ENCODE measurements at places on chromosomes 11 and 22.

GRCh38 chr11:110606415-110606814 is 105.8 kb downstream of the ARHGAP20 start:
- no peak for DNase-seq

DNA sequence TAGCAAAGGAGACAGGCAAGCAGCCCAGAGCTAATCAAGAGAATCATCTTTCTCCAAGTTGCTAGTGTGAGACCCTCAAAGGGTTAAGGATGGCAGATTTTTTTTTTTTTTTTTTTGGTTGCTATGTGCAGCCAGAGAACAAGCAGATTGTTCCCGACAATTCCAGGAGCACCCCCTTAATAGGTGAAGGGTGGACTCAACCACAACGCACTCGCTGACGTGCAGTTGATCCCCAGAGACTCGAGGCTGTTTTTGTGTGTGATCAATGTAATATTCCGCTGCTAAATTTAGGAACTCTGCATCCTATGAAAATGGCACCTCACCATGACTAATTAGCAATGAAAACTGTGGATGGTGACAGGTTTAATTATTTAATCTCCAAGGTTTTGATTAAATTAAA is 789.0 kb downstream of the KCNA4 start:
- DNase-seq, result no peak

DNA sequence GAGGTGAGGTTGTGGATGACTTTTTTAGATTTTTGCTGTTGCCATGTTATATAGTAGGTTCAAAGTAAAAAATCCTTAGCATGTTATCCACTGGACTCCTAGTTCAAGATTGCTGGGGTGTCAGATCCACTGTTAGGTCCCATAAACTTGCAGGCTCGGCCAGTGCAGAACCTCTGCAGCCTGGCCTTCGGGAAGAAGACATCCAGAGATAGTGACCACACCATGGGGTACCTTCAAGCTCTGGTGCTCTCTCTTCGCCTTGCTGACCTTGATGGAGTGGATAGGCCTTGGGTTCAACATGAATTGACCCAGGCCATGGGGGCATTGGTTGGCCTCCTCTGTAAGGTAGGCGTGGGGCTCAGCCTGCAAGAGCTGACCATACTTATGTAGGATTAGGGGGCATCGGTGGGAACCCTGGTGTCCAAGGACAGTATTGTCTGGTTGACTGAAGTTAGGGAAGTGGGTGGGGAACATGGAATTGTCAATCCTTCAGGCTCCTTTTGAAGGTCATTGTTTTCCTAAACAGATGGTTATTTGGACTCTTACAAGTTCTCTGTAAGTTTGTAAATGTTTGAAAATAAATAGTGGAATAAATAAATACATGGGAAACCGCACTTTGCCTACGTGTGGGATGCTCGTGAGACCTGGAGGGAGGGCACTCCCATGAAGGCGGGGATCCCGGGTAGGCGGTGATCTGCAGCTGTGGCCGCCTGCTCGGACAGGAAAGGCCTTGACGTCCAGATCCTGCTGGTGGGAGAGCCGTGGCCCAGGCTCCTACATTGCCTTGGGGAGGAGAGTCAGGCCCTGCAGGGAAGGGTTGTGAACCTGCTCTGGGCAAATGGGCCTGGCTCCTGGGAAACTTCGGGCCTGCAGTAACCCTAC is 37.1 kb downstream of the BCR start:
- no peak for DNase-seq

- no peak for DNase-seq
These were observed 8.7 kb upstream of the PIWIL4 start for GRCh38 chr11:94558468-94558867.

DNA sequence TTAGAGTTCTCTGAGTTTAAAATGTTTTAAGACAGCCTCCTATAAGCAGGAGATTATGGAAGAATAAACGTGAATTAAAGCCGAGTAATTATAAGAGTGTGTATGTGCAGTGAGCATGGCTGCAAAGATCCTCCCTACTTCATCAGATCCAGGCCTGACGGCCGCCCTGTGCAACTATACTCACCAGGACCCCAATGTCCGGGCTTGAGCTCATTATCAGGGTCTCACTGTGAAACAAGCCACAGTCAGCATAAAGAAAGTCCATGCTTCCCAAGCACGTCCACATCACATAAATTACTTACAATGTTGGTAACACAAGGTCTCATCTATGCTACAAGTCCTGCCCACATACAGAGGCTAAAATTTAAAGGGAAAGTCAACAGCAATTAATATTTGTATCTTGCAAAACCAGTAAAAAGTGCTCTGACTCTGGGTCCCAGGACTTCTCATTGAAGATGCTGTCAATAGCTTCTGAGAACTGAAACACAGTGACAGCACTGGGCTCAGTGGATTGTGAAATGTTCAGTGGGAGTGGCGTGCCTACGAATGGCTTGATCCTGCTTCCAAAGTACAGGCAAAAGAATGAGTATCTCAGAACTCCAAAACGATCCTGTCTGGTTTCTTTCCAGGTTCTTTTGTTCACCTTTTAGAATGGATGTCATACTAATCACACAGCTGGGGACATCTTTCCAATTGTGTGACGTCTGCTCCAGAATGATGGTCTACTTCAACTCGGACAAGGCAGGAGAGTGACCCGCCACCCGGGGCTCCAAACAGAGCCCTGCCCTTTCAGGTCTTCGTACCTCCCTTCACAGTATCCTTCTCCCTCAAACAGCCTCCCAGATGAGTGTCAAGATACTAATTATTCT is 72.1 kb upstream of the ARFGAP3 start:
- no peak for DNase-seq

DNA sequence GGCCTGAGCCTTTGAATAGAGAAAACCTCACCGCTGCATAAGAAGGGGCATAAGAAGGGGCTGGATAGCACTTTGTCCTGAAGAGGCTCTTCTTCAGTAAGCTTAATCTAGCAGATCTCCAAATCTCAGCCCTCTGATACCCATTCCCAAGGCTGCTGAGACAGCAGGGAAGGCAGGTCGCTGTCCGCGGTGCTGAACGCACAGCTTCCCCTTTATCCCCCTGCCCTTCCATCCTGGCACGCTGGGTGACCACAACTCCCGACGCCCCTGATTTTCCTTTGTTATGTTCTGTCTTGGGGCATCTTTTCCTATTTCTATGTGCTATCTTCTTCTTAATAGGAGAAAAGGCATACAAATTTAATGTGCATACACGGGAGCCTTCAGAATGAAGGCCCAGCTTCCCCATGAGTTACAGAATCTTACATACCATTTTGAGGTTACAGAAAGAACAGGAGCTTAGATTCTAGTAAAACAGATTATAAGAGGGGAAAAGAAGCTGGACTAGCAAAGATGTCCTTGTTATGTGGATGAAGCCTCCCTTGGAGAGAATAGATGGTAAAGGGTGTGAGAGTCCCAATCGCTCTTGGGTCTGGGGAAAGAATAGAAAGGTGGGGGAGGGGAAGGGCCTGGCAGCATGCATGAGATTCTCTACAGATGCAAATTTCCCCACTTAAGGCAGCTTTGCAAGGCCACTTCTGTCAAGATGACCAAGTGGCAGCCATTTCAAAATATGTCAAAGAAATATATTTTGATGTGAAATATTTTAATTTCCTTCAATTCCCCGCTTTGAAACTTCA is 5.7 kb upstream of the SULT4A1 start:
- DNase-seq, result peak; percentile 56
